ENCODE measurements at places on chromosomes 2 and 18. TPM values are rescaled to one million over a fixed set of nuclear protein-coding genes. Genes with fewer than 3 reads are reported as not detected.

DNA sequence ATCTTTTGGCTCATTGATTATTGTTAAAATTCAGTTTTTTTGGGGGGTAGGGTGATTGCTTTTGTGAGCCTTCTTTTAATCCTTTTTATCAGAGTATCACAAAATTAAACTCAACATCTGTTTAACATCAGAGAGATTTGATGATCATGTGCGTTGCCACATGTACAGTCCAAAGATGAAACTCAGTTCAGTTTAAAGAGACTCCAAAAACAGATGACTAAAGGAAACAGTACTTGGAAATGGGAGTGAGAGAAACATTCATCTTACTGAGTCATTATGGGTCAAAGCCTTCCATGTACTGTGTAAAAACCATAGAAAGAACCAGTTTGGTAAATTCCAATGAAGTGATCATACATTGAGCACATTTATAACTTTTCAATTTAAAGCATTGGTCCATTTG, 53.0 kb downstream of the LYPD6 start:
- DNase-seq = no peak

DNA sequence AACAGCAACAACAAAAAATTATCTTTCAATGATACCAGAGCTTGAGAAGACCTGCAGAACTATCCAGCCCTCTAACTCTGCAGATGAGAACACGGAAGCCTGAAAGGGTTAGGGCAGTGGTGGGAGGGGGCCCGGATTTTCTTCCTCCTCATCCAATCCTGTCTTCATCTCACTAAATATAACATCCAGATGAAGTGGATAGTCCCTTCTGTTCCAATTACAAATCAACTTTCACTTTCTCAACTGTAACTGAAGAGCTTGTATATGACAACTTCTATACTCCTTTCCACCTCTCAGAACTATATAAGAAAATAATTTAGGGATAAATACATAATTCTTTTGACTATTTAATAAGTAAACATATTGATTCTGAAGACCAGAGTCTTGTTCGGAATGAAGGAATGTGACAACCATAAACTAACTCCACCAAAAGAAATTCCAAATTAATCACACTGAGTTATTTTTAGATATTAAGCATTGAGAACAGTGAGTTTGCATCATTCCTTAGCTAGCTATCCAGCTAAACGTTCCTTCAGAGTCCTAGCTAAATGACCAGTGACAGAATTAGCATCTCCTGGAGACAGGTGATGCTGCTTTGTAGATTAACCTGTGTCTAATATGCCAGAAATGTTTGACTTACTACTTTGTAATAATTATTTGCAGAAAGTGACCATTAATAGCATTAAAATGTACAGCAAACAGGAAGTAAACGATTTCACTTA, 32.7 kb downstream of the SFT2D3 start:
- DNase-seq = no peak

STAT4 gene
- total RNA-seq = 7.1 TPM

GRCh38 chr2:122966461-122966860, 1058.6 kb upstream of the CNTNAP5 start:
- no peak for DNase-seq

ACMSD gene
- not detected for total RNA-seq

COL4A4 gene
- 0.90 TPM for total RNA-seq

LYPD6B gene
- 15.2 TPM for total RNA-seq

DNA sequence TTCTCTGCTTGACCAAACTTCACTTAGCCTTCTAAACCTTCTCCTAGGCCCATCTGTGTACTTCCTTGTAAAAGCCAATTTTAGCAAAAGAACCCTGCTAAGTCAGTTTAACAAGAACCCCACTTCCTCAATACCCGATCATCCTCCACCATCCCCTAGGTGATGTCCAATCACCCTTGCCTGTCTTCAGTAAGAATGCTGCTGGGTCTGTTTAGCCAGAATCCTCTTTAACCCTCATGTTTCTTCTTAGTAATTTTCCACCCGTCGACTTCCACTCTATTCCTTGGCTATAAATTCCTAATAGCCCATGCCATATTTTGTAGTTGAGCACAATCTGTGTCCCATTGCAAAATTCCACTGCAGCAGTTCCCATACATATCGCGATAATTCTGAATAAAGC, 780.0 kb upstream of the RAB6C start:
- DNase-seq = no peak

DNA sequence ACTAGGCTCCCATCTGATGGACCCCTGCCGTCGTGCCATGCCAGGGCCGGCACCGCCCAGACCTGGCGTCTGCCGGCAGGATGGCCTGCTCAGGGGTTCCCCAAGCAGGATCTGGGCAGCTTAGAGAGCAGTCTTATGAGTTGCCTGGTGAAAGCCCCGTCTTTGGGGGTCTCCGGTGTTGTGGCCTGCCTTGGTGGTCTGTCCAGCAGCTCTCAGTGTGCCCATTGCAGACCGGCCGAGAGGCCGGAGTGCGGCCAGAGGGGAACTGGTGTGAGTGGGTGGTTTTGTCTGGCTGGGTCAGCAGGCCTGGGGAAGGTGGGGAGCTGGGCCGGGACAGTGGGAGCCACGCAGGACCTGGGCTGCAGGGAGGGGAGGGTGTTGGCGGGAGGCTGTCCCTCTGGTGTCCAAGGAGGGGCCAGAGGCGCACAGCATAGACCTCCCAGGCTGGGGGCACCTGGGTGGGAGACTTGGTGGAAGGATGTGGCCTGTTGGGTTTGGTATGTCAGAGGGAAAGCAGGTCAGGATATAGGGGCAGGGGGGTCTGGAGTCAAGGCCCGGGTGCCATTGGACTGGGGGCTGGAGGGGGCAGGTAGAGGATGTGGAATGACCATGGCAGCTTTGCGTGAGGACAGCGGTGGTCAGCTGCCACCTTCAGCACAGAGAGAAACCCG, 16.5 kb downstream of the GPC1 start:
- DNase-seq = no peak

DNA sequence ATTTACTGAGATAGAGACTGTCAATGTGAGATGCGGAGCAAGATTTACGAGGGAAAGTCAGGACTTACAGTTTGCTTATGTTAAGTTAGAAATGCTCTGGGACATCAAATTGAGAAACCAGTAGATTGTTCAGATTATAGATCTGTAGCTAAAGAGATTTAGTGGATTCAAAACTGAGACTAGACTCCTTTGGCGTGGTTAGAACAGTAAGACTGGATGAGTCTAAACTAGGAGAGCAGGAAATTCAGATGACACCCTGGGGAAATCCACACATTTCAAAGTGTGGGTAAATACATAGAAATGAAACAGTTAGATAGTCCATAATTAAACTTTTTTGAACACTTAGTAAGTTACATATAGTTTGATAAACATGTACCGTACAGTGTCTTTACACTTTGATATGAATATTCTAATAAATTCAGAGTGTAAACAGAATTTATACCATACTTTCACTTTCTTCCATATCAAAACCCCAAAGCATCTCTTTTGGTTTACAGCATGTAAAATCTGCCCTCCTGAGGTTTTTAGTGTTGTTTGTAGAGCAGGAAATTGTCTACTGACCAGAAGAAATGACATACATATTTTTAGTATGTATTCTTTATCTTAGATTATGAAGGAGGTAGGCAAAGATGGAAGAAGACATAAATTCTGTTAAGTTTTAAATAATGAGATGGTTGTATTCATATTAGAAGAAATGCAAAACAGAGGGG, 231.5 kb downstream of the NYAP2 start:
- no peak for DNase-seq

DNA sequence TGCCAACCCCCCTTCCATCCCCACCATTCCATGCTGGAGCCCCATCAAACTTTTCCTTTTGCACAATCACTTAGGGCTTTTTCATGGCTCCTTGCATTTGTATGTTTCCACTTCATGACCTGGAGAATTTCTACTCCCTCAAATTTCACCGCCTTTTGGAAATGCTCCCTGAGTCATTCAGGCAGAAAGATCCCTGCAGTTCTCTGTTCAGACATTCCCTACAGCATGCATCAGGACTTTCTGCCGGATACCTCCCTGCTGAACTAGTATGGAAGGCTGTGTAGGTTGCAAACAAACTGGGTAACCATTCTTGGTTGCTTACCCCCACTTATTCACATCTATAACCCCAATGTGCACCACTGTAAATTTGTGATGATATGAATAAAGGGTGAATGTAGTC, 389.6 kb upstream of the CELF4 start:
- DNase-seq = no peak

- no peak for DNase-seq
Measured at GRCh38 chr18:13808294-13809042, 15.5 kb upstream of the MC5R start.
